ENCODE measurements at places on chromosomes 7 and 10.

DNA sequence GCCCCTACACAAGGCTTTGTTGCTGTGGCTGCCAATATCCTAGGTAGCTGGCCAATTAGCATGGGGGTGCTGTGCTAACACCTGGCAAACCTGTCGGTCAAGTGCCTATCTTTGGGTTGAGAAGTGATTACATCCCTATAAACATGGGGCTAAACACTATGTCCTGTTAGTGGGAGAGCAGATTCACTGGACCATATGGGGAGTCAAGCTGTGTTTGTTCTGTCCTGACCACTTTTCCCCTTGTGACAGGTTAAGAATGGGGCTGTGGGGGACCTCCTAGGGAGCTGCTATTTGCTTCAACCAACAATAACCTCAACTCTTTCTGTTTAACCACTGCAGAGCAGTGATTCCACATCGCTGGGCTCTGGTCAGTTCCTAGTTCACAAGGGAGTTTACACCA is 151.5 kb upstream of the AOAH start:
- DNase-seq, result peak; percentile 17

DNA sequence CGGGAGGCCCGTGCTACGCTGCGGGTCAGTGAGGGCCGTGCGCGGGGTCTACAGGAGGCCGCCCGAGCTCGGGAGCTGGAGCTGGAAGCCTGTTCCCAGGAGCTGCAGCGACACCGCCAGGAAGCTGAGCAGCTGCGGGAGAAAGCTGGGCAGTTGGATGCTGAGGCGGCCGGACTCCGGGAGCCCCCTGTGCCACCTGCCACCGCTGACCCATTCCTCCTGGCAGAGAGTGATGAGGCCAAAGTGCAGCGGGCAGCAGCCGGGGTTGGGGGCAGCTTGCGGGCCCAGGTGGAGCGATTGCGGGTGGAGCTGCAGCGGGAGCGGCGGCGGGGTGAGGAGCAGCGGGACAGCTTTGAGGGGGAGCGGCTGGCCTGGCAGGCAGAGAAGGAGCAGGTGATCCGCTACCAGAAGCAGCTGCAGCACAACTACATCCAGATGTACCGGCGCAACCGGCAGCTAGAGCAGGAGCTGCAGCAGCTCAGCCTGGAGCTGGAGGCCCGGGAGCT is 7.0 kb downstream of the LZTS2 start:
- no peak for DNase-seq

GRCh38 chr7:30926313-30926712 is 14.7 kb downstream of the AQP1 start:
- DNase-seq, result peak; percentile 3

DNA sequence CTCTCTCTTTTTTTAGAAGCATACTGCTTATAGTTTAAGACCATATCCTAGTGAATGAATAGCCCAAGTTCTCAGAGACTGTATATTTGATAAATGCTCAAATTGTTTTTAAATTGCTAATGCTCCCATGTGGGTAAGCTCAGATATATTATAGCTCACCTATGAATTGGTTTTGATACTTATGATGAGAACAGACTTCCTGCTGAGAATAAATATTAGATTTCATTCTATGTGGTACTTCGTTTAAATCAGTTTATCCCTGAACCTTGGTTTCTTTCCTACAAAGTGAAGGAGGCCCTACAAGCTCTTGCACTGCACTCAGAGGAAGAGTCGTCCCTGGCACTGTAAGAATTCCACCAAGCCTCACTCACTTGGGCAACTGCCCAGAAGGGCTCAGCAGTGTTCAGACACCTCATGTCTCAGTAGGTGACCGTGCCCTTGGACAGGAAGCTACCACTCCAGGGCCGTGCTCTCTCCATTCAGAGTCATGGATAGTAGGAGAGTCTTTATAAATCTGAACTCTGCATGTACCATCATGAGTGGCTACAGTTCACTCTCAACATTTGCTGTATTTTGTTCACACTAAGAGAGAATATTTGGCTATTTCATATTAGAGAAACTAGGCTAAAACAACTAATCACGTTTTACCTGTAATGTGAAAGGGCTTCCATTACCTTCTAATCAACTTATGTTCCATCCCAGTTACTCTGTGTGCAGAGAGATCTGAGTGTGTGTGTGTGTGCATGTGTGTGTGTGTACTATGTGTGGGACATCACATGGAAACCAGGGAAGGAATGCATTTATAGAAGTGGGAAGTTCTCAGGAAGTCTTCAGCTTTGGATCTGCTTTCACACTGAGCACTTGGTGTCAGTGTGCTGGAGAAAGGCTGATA is 93.8 kb downstream of the PTPRE start:
- DNase-seq, result peak; percentile 62

DNA sequence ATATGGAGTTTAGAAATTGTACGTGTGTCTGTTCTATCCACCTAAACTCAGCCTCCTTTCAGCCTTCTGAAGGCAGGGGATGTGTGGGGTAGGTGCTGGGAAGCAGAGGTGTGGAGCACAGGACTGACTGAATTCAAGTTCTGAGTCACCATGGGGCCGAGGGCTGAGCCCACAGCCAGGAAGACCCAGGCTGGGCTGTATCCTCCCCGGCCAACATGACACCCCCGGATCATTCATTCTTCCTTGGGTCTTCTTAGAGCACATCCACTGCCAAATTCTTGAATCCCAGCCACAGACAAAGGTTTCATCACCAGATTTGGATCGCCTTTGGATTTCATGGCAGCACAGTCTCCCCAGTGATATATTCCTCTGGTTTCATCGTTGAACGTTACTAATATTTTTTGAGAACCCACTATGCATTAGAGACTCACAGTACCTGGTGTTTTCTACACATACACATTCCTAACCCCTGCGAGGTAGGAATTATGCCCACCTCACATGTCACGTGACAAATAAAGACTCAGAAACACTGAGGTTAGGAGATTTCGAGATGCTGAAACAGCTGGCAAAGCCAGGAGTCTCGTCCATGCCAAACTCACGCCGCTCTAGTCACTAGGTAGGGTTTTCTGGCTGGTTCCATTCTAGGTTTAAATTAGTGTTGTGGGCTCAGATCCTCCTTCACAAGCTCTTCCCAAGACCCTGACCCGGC is 26.9 kb downstream of the CCDC3 start:
- DNase-seq, result no peak

- no peak for DNase-seq
These were observed 90.5 kb downstream of the VSTM2A start for GRCh38 chr7:54632696-54633095.

- no peak for DNase-seq
These were observed 50.2 kb downstream of the COL17A1 start for GRCh38 chr10:104035194-104036068.
